ENCODE measurements at places on chromosomes 11 and 22. TPM values are rescaled to one million over a fixed set of nuclear protein-coding genes. Genes with fewer than 3 reads are reported as not detected.

- no peaks in the 10 kb centered on the region for H3K4me1 ChIP-seq
- H3K27ac ChIP-seq, result no peak overlapping the region
- no peak for DNase-seq
- no peaks in the 10 kb centered on the region for H3K27me3 ChIP-seq
- no peaks in the 10 kb centered on the region for H3K36me3 ChIP-seq
- H3K4me3 ChIP-seq, result no peak overlapping the region
Measured at GRCh38 chr11:129694966-129695365, 120.7 kb upstream of the TMEM45B start.

PRRG4 gene
- 5.3 TPM for polyA plus RNA-seq

- H3K36me3 ChIP-seq, result no peaks in the 10 kb centered on the region
- H3K27me3 ChIP-seq, result no peaks in the 10 kb centered on the region
- peaks cover 9% of the 10 kb centered on the region for H3K4me1 ChIP-seq
- DNase-seq, result no peak
Measured at GRCh38 chr11:35953081-35953760, 9.4 kb downstream of the LDLRAD3 start.

DEFB131B gene
- not detected for polyA plus RNA-seq

GRCh38 chr22:34800260-34800980 lies 265.5 kb upstream of the ISX start:
- H3K4me3 ChIP-seq, result no peak overlapping the region
- peaks cover 9% of the 10 kb centered on the region for H3K4me1 ChIP-seq
- peaks cover 9% of the 10 kb centered on the region for H3K27me3 ChIP-seq
- DNase-seq, result no peak
